ENCODE measurements at places on chromosomes 12 and 14.

GRCh38 chr12:57430112-57430930 is 522 bp downstream of the R3HDM2 start:
- DNase-seq: peak; percentile 20

DNA sequence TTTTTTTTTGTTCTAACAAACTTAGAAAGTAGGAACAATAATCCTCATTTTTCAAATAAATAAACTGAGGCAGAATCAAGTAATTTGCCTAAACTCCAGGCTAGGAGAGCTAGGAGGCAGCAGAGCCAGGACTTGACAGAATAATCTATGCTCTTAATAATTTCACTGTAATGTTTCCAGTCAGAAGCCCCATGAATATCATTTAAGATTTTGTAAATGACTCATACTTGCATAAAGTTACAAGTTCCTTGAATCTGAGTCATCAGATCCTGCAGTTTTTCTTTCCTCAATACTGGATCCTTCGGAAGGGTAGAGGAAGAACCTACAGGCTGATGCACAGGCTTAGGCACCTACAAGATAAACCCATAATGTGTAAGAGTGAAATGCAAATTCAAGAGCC is 29.0 kb downstream of the CAPRIN2 start:
- DNase-seq: no peak

GRCh38 chr14:61872452-61872851 is 110.2 kb downstream of the SNAPC1 start:
- no peak for DNase-seq

GRCh38 chr14:60723116-60723906 is 840 bp downstream of the SIX4 start:
- peak; percentile 56 for DNase-seq

GRCh38 chr12:10310926-10311720 is 3.5 kb downstream of the KLRD1 start:
- no peak for DNase-seq

- no peak for DNase-seq
Observed at GRCh38 chr14:91216731-91217226, 27.7 kb downstream of the GPR68 start.

DNA sequence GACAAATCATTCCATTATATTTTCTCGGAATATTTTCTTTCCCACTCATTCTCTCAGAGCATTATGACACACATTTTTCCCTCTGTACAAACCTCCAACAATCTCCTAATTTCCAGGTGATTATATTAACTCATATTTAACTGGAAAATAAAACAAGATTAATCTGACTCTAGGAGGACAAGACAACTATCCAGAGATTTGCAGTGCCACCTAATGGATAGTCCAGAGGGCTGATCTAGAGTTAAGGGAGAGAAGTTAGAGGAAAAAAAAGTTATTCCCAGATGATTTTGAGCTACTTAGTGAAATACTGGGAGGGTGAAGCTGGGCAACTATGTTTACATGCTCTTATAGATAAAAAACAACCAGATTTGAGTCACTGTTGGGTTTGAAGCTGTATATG is 161.7 kb downstream of the ALX1 start:
- DNase-seq: no peak

- no peak for DNase-seq
Observed at GRCh38 chr14:69643430-69644200, 32.2 kb downstream of the SUSD6 start.

DNA sequence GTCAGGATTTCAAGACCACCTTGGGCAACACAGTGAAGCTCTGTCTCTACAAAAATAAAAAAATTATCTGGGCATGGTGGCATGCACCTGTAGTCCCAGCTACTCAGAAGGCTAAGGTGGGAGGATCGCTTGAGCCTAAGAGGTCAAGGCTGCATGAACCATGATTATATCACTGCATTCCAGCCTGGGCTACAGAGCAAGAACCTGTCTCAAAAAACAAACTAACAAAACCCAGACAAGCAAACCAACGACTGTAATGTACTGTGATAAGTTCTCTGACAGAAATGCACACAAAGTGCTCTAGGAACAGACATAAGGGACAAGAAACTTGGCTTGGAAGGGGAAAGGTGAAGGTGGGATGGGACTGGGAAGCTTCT is 22.4 kb downstream of the ENTPD5 start:
- DNase-seq: no peak

- DNase-seq: peak; percentile 46
Observed at GRCh38 chr14:77641534-77642341, 25.3 kb upstream of the SPTLC2 start.

- DNase-seq: no peak
Observed at GRCh38 chr12:30691122-30691879, 4.4 kb downstream of the IPO8 start.

DNA sequence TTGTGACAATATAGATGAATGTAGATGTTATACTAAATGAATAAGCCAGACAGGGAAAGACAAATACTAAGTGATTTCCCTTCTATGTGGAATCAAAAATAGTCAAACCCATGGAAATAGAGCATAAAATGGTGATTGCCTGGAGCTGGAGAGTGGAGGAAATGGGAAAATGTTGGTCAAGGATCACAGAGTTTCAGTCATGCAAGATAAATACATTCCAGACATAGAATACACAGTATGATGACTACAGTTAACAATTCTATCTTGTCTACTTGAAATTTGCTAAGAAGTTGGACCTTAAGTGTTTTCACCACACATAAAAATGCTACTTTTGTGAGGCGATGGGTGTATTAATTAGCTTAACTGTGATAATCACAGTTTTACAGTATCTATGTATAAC is 1182.7 kb downstream of the AACS start:
- DNase-seq: no peak

DNA sequence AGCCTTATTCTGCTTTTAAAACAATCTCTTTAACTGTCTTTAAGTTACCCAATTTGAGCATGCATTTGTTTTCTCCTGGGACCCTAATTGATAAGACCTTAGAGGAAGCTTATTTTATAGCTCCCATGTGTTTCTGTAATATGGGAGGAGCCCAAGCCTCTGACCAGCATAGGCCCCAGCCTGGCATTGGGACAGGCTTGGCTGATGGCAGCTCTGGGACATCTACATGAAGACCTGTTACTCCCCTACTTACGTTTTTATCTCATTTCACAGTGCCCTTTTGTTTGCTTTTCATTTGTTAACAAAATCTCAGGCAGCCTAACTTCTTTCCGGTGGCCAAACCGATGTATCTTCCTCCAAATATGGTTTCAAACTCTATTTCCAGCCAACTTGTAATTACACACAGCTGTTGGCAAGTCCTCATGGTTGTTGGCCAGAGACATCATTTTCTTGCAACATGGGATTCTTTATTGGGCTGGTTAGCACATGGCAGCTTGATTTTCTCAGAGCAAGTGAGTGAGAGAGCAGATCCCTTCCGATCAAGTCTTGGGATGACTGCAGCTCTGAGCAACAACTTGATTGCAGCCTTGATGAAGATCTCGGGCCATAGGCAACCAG is 1117.5 kb downstream of the AACS start:
- DNase-seq: no peak

- no peak for DNase-seq
Observed at GRCh38 chr12:32569259-32569658, 109.8 kb upstream of the DNM1L start.

- DNase-seq: no peak
Observed at GRCh38 chr14:104795781-104796686, 486 bp upstream of the AKT1 start.

GRCh38 chr12:18567787-18568186 is 170.0 kb downstream of the PLCZ1 start:
- DNase-seq: no peak

GRCh38 chr12:604956-605355 is 58.3 kb downstream of the NINJ2 start:
- DNase-seq: no peak

- DNase-seq: no peak
Observed at GRCh38 chr12:79822475-79822874, 112.4 kb downstream of the PPP1R12A start.

- DNase-seq: no peak
Observed at GRCh38 chr14:106120101-106120500, 593.7 kb downstream of the TMEM121 start.

DNA sequence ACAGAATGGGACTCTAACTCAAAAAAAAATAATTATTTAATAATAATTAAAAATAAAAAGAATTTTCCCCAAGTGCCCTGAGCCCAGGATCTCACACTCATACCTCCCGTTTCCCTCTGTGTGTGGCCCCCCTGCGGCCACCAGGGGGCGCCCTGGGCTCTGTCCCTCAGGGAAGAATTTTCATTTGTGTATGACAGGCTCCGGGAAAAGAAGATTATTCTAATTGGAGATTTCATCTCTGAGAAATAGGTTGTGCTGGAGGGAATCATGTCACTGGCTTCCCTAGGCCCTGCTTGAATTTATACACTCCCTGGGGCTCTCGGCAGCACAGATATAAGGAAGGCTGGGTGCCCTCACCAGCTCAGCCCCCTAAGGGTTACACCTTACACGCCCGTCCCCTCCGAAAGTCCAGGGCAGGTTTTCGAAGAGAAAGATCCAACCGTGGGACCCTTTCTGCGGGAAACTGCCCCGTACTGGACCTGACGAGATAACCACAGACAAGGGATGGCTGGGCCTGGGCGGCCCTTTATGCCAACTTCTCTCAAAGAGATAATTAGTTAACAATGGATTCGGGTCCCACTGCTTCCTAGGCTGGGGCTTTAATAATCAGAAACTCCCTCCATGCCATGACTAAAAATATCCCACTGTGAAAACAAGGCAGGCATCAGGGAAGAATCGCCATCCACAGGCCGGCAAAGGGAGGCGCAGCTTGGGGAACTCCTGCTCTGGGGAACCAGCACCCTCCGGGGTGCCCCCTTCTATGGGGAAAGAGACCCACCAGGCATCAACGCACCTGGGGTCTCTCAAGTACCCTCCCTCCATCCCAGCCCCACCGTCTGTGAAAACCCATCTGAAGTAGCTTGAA is 80.7 kb downstream of the KDM2B start:
- peak; percentile 77 for DNase-seq

DNA sequence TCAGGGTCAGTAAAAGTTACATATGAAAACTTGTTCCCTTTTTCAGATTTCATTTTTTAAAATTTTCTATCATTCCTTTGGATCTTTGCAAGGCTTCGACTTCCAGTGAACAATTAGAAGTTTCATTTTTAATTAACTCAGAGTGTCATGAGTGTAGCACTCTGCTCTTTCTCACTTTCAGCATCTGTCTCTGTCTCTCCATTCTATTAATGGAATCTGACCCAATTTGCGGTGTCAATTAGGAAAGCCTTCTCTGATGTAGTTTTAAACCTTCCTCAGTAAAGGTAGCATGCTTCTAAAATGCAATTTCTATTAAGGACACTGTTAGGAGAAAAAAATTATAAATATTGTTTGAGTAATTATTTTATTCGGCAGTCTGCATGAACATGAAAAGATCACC is 68.3 kb downstream of the SLC38A1 start:
- no peak for DNase-seq

DNA sequence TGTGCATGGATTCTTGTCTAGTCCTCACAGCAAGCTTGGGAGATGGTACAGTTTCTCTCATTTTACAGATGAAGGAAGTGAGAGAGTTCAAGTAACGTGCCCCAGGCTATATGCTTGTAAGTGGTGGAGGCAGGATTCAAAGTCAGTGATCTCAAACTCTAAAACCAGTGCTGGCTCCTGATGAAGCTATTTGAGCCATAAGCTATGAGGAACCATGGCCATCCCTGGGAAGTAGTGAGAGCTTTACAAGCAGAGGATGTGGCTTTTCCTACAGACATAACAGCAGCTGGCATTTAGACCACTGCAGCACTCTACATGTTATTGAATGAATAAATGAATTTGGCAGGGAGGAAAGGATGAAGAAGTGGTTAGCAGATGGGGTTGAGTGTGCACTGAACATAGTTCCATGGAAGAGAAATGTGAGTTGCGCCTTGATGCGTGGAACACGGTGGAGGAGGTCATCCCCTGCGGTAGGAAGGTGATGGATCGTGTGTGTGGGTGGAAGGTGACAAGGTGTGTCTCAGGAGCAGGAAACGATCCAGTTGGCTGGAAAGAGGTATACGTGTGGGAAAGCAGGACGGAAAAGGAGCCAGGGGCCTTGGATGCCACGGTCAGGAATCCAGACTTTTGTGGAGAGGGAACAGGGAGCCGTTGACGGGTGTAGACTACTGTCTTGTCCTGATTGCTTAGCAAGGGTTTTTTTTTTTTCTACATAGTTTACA is 65.2 kb downstream of the RFX4 start:
- DNase-seq: no peak

- no peak for DNase-seq
Observed at GRCh38 chr14:54577977-54578376, 11.0 kb downstream of the SAMD4A start.

- no peak for DNase-seq
Observed at GRCh38 chr14:91070572-91070971, 10.1 kb upstream of the RPS6KA5 start.

- no peak for DNase-seq
Observed at GRCh38 chr14:90676356-90676755, 139.9 kb downstream of the TTC7B start.

DNA sequence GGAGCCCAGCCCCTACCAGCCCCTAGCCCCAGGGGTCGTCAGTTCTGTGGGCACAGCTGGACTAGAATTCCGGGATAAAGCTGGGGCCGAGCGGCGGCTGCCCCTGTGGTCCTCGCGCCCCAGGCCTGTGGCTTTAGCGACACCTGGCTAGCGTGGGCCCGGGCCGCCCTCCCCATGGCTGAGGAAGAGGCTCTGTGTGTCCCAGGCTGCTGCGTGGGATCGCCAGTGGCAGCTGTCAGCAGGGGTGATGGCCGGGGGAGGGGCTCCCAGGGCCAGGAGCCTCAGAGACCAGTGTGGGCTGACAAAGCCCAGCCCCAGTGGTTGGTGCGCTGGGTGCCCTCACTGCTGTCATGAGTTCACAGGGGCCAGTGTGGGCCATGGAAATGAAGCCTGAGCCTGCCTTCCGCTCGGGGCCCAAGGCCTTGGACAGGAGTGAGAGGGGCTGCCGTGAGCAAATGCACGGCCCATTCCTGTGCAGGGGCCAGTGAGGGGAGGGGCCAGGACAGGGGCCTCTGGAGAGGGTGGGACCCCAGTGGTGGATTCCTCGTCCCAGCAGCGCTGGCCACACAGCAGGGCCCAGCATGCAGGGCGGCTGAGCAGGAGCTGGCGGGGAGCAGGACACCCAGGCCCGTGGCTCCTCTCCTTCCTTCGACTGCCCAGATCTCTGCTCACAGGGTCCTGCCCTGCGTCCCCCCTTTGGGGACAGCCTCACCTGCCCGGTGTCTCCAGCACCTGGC is 11.4 kb downstream of the FBRSL1 start:
- DNase-seq: no peak

DNA sequence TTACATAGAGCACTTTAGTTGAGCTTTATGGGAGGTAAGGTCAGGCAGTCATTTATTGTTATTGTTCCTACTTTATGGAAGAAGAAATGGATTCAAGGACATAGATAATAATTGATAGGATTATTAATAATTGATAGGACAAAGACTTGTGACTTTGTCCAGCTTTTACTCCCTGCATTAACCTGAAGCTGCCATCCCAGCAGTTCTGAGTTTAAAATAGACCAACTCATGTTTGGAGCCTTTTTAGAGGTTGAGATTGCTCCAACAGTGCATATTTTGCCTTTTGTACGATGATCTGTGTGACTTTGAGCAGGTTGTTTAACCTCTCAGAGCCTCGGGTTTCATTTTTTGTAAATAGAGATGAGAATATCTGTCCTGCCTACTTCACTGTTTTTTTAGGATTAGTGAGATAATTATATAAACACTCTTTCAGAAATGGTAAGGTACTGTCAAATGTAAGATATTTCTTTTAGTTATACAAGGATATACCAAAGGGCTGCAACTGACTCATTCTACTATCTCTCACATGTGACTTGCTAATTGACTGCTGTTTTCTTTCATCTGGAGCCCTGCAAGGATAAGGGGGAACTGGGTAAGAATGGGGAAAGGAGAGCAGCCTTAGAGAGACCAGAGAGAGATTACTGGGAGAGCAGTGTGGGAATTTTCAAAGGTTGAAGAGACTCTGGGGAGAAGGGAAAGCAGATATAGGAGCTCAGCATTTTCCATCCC is 15.3 kb downstream of the WDR20 start:
- no peak for DNase-seq
